ENCODE measurements at places on chromosomes 3 and 15. TPM values are rescaled to one million over a fixed set of nuclear protein-coding genes. Genes with fewer than 3 reads are reported as not detected.

- DNase-seq = no peak
Observed at GRCh38 chr3:185815391-185816282, 9.2 kb downstream of the IGF2BP2 start.

GRCh38 chr15:57477736-57478522 is 101.6 kb downstream of the CGNL1 start:
- no peak for DNase-seq

GRCh38 chr3:145133281-145133680 is 1027.7 kb downstream of the PLOD2 start:
- no peak for DNase-seq

DNA sequence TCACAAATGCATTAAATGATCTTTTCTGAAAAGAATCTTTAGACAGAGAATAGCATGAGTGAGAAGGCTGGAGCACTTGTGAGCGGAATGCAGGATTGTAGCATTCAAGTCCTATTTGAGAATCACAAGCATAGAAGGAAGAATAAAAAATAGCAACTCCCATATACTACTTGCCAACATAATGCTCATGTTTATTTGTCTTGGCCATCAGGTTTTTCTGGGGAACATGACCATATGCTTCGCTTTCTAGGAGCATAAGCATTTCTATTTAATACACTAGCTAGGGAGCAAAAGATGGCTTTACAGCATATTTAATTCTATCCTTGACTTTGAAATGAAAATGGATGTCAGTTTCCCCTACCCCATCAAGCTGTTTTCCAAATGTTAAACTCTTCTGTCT is 170.3 kb upstream of the MITF start:
- DNase-seq = no peak

Gene GNB5
- total RNA-seq = 18.9 TPM

Gene SEMA3F
- total RNA-seq = 56.2 TPM

Gene CDCP1
- total RNA-seq = 24.3 TPM

Gene PLSCR4
- total RNA-seq = 39.7 TPM

All from left lung (tissue), 14 donors.